ENCODE measurements at places on chromosomes 2 and 18. TPM values are rescaled to one million over a fixed set of nuclear protein-coding genes. Genes with fewer than 3 reads are reported as not detected.

GRCh38 chr2:145777914-145778313 lies 1258.0 kb upstream of the ZEB2 start:
- no peak overlapping the region for H3K4me3 ChIP-seq
- H3K36me3 ChIP-seq = no peaks in the 10 kb centered on the region
- no peaks in the 10 kb centered on the region for H3K27me3 ChIP-seq
- no peaks in the 10 kb centered on the region for H3K4me1 ChIP-seq
- no peak for DNase-seq
- H3K27ac ChIP-seq = no peak overlapping the region

GCG gene
- not detected for total RNA-seq

GRCh38 chr18:61797696-61798590 lies 94.9 kb downstream of the RNF152 start:
- no peak overlapping the region for H3K4me3 ChIP-seq
- H3K27ac ChIP-seq = no peak overlapping the region
- DNase-seq = no peak
- H3K27me3 ChIP-seq = no peaks in the 10 kb centered on the region

- H3K36me3 ChIP-seq = peaks cover 8% of the 10 kb centered on the region
- H3K4me1 ChIP-seq = peaks cover 46% of the 10 kb centered on the region
- DNase-seq = peak; percentile 62
- H3K27me3 ChIP-seq = no peaks in the 10 kb centered on the region
- peak overlapping the region; percentile 18 for H3K4me3 ChIP-seq
Observed at GRCh38 chr2:240455647-240456446, 20.4 kb downstream of the GPC1 start.

GRCh38 chr2:117832905-117833613 lies 18.6 kb downstream of the DDX18 start:
- peaks cover 7% of the 10 kb centered on the region for H3K27me3 ChIP-seq
- no peak overlapping the region for H3K4me3 ChIP-seq
- peaks cover 32% of the 10 kb centered on the region for H3K36me3 ChIP-seq
- H3K27ac ChIP-seq = no peak overlapping the region
- peak; percentile 62 for DNase-seq

DNA sequence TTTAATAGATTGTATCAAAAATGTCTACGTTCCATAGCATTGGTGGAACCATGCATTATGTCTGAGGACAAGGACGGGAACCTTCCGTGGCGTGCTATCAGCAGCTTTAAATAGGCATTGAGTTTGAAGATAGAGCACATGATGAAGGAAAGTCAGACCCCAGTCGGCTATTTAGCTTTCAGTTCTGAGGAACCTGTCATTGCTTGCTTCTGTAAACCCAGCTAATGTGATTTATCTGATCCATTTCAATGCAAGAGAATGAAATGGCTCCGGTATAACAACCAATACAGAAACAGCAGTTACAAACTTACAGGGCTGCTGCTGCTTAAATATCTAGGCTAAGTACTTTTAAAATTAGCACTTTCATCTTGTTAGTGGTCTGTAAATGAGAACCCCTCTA lies 503.3 kb downstream of the RNF144A start:
- DNase-seq = no peak
- no peaks in the 10 kb centered on the region for H3K36me3 ChIP-seq
- H3K27ac ChIP-seq = no peak overlapping the region
- no peak overlapping the region for H3K4me3 ChIP-seq
- peaks cover 5% of the 10 kb centered on the region for H3K27me3 ChIP-seq

All from stomach (tissue), 19 donors.